ENCODE measurements at places on chromosomes 3 and 15.

DNA sequence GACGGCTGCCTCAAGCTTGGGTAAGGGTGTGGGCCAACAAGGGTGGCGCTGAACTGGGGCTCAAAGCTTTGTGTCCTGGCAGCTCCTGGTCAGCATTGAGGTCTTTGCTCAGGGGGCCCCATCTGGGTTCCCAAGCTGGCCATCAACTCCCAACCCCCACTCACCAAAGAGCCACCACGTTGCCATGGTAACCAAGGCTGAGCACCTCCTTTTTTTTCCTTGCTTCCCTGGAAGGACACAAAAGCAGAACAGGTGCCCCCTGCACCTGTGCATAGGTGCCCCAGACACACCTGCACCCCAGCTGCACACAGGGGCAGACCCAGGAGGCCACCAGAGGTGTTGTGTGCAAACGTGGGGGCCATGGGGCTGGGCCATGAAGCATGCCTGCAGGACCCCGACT is 16.5 kb downstream of the UROC1 start:
- DNase-seq: no peak

DNA sequence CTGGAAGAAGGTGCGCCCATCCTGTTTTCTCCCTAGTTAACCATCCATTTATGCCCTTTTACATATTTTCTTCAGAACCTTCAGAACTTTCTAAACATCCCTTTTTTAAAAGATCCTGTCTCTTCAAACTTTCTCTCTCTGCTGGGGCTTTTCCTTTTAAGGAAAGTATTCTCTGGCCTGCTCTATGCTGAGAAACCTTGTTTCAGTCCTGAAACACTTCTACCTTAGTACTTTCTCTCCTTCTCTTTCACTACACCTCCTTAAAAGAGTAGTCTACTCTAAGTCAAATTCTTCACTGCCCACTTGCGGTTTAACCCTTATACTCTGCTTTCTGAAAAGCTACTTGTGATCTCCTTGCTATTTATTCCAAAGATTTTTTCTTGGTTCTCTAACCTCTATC is 65.6 kb upstream of the SLC12A8 start:
- DNase-seq: no peak

DNA sequence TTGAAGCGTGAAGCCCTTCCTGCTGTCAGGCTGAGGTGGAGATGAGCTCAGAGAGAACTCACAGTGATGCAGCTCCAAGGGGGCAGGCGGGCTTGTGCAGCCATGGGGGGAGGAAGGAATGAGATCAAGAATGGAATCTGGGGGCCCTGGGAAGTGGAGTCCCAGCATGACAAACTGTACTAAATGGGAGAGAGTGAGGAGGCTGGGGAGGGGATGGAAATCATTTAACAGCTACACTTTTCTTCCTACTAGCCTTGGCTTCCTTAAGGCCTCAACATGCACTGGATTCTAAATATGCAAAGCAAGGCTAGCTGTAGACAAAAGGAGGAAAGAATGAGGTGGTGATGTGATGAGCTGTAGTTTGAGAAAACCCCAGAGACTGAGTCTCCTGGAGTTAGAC is 133.9 kb downstream of the EEFSEC start:
- DNase-seq: no peak

DNA sequence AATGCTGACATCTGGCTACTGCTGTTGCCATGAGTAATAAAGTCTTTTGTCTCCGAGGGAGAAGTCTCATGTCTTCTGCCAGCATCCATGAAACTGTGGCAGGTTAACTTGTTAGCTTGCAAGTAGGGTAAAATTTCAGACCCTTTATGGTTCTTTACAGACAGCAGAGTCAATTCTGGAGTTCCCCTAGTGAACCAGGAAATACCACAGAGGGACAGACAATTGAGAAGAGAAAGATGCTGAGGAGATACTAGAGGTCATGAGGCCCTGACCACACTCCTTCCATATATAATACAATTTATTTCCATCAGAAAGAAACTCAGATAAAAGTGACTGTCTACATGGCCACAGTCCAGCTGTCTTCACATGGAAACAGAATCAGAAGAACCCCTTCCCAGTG is 38.1 kb downstream of the NMNAT3 start:
- no peak for DNase-seq

GRCh38 chr3:43818229-43818628 is 127.5 kb downstream of the ABHD5 start:
- no peak for DNase-seq
